Activated CD4-positive, alpha-beta T cell treated with anti-CD3 and anti-CD28 coated beads, Interleukin-2, amount 50 U/mL, for 48 hours (primary cell): ENCODE measurements at places on chromosomes 6 and 20.

DNA sequence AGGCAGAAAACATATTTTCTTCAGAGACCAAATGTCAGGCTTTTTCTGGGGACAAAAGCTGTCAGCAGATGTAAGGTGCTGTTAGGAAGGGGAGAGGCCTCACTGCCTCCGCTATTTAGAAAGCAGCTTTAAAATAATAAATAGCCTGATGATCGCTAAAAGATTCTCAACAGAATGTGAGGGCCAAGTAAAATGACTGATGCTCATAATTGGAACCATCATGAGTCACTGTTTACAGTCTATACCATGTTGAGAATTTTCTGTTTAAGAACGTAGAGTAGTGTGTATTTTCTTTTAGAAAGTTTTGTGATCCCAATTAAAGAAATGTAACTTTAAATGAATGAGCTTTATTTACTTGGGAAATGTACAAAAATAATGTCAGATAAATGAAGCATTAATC lies 220.0 kb downstream of the CLIC5 start:
- DNase-seq: no peak

DNA sequence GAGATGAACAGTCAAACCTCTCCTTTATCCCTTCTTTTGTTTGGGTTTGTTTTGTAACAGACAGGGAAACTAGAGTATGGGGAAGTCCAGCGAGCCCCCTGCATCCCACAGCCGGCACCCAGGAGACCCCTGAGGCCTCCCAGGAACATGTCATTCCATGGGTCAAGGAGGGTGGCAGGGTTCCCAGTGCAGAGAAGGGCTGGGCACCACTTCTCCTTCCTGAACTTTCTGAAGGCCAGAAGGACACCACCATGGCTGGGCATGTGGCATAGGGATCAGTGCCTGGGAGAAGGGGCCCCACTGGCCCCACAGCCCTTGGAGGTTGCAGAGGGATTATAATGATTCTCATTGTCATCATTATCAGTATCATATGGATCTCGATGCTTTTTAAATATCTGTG lies 13.9 kb upstream of the CST7 start:
- no peak for DNase-seq

- no peak for DNase-seq
Measured at GRCh38 chr6:75278474-75279077, 6.0 kb downstream of the TMEM30A start.

- no peak for DNase-seq
Measured at GRCh38 chr6:34324738-34325444, 67.6 kb downstream of the NUDT3 start.

- DNase-seq: peak; percentile 44
Measured at GRCh38 chr6:31702405-31702818, 712 bp downstream of the ABHD16A start.

DNA sequence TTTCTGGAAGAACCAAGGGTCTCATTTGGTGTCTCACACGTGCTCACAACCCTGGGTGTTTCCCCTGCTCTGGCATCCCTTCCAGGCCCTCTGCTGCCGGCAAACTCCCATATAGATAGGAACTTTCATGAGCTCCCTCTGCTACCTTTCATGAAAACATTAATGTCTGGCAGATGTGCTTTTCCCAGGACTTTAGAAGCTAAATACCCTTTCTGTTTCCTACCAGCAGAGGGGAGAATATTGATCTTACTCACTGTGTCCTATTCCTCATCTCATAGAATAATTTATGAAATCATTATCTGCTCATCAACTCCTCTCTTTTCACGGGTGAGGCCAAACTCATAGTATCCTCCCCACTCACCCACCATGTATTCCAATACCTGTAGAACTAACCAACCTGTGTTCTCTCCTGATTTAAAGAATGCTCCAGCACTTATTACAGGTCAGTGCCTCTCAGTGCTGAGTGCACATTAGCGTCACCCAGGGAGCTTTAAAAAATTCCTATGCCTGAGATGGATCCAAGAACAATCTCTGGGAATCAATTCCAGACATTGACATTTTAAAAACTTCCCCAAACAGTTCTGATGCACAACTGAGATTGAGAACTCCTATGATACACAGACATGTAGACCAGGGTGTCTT lies 298.5 kb upstream of the JAG1 start:
- no peak for DNase-seq

DNA sequence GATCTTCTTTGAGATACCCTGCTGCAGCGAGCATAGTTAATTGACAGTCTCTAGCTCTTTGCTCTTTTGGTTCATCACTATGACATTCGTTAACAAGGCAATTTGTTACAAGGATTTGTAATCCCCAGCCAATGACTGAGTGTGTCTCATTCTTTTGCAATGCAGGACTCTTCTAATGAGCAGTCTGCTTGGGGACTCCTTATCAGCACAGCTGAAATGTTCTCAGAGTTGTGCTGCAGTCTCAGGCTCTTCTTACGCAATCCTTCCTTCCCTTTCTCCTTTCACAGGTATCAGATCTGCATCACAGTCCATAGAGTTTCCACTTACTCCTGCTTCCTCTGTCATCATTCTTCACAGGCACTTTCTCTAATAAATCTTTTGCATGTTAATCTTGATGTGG lies 161.2 kb upstream of the OGFRL1 start:
- no peak for DNase-seq

GRCh38 chr6:117605169-117605826 lies 3.0 kb upstream of the GOPC start:
- DNase-seq: peak; percentile 30

- DNase-seq: no peak
Measured at GRCh38 chr6:56916849-56917551, 37.9 kb upstream of the BEND6 start.

GRCh38 chr6:29762781-29763214 lies 39.6 kb downstream of the HLA-F start:
- no peak for DNase-seq

- DNase-seq: no peak
Measured at GRCh38 chr20:31543966-31544598, 29.8 kb downstream of the HM13 start.

- no peak for DNase-seq
Measured at GRCh38 chr6:156928972-156929371, 151.8 kb downstream of the ARID1B start.

DNA sequence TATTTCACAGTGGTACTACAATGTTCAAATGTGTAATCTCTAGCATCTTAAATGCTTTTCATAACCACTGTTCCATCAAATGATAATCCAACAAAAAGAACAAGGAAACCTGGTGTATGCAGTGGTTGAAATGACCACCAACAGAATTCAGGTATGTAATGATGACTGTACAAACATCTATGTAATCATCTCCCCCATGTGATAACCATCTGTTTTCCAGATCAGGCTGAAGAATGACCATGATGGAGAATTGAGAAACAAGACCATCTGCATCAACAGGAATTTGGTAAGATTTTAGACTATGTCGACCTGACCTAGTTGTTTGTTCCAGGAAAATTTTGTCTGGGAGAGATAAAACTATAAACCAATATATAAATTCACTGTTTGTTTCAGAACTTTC lies 81.3 kb upstream of the ASCC3 start:
- no peak for DNase-seq

GRCh38 chr6:157075549-157076450 lies 247.5 kb downstream of the TMEM242 start:
- peak; percentile 12 for DNase-seq

GRCh38 chr20:32585011-32585585 lies at the start of gene NOL4L:
NOL4L (minus strand) TSS chr20:32585333; CDS start chr20:32584890, 443 bp downstream.
- DNase-seq: peak; percentile 47

DNA sequence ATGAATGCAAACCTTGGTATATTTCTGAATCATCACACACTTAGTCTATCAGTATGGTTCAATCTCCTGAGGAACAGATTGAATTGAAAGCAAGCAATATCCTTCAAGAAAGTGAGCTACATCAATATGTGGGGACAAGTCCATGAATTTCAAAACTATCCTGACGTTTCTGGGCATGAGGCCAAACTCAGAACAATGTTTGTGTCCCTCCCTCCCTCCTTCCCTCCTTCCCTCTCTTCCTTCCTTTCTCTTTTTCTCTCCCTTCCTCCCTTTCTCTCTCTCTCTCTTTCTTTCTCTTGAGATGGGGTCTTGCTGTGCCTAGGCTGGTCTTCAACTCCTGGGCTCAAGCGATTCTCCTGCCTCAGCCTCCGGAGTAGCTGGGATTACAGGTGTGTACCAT lies 27.9 kb upstream of the SYNCRIP start:
- no peak for DNase-seq

GRCh38 chr20:22431419-22431818 lies 153.0 kb downstream of the FOXA2 start:
- DNase-seq: no peak

GRCh38 chr6:157476797-157477196 lies 95.8 kb downstream of the ZDHHC14 start:
- no peak for DNase-seq

- DNase-seq: no peak
Measured at GRCh38 chr6:107353773-107354382, 105.5 kb downstream of the PDSS2 start.

GRCh38 chr6:39240155-39240757 lies 11.0 kb upstream of the KCNK5 start:
- no peak for DNase-seq

DNA sequence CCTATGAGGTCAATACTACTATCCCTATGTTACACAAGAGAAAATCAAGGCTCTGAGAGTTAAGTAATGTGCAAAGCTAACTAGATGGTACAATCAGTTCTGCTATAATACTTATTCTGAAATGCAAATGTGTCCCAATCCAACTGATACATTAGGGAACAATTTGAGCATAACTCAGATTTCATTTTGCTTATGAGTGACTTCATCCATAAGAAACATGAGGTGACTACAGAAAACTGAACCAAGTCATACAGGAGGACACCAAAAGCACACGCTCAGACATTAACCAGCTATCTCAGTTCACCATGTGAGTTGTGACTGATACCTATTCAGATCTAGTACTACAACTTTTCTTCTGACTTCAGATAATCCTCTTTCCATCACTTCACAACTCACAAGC lies 179.9 kb upstream of the RUNX2 start:
- DNase-seq: no peak

DNA sequence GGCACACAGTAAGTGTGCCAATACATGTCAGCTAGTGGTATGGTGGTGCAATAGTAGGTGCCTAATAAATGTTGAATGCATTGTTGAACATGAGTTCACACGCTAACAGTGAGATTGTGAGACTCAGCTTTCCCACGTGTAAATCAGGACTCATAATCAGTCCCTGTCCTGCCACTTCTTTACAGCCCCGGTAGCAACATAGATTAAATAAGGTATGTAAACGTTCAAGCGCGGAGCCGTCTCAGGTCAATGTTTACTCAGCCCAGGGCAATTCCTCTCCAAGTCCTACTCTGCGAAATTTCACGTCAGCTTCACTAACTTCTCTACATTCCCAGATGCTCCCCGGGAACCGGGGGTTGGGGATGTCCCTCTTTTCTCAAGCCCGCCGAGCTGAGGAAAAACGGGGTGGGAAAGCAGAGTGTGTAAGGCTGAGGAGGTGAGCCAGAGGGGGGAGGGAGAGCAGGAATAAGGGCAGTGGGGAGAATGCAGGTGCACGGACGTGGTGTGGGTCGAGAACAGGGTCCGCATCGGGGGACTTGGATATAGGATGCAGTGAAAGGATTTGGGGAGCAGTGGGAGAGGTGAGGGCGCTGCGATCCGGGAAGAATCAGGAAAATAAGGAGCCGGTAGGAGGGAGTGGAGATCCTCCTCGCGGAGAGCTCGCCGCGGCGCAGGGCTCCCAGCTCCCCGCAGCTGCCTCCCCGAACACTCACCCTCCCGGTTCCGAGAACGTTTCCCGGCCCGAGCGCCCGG lies 544 bp upstream of the TP53INP2 start:
- peak; percentile 16 for DNase-seq

DNA sequence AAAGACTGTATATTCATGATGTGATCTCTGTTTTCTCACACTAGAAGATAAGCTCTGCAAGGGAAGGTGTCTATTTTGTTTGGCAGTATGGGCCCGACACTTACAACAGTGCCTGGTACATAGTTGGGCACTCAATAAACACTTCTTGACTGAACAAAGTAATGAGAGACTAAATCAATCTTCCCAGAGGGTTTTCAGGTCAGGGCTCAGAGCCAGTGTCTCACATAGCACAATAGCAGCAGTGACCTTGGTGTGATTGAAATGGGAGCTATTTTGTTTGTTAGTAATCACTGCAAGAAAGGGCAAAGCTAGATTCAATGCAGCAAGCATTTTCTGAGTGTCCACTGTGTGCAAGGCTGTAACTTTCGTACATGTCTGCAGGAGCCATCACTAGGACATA lies 26.4 kb upstream of the GCM1 start:
- no peak for DNase-seq

DNA sequence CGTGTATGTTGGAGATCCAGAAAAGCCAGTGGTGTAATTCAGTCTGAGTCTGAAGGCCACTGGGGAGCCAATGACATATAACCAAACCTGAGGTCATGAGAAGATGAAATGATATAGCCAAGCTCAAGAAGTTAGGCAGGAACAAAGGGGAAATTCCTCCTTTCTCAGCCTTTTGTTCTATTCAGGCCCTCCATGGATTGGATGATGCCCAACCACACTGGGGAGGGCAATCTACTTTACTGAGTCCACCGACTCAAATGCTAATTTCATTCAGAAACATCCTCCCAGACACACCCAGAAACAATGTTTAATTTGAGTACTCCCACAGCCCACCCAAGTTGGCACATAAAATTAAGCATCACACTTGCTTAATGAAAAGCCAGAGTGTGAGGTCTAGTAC lies 183.6 kb downstream of the GJA1 start:
- no peak for DNase-seq

- no peak for DNase-seq
Measured at GRCh38 chr6:12001004-12001705, 11.0 kb upstream of the HIVEP1 start.

DNA sequence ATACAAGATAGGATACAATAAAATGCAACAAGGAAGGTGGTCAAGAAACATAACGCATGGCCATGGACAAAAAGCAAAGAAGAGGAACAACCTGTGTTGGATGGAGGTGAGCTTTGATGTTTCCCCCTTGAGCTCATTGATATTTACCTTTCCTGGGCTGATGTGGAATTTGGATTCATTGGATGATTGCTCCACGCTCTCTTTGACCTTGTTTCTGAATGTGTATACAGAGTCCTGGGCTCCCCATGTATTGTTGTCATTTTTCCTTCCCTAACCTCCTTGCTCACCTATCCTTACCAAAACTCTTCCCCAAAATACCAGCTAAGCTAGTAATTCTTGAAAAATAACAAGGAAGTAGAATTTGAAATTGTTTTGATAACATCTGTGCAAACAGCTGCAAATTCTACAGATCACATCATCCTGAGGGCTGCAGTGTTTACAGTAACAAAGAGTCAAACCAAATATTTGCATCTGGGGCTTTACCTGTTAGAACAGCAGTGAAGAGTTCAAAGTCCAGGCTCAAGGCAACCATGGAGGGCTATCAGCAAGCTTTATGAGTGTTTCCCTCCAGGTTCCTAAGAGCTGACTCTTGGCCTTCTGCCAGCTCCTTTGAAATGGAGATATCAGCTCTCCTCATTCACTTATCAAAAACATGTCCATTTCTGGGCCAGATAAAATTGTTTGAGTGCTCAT lies 214.3 kb upstream of the MARCKS start:
- DNase-seq: no peak

- DNase-seq: no peak
Measured at GRCh38 chr20:17761604-17762003, 61.8 kb downstream of the BANF2 start.

- no peak for DNase-seq
Measured at GRCh38 chr6:1630212-1630770, 20.6 kb downstream of the FOXC1 start.

GRCh38 chr6:8982668-8983067 lies 547.3 kb upstream of the SLC35B3 start:
- no peak for DNase-seq
